Stimulated activated CD8-positive, alpha-beta memory T cell treated with anti-CD3 and anti-CD28 coated beads, Interleukin-4, amount 100 ng/mL, for 4 hours (primary cell): ENCODE measurements at places on chromosomes 3 and 15.

- peak; percentile 61 for DNase-seq
These were observed 5.8 kb upstream of the TATDN2 start for GRCh38 chr3:10242182-10243065.

GRCh38 chr3:196918968-196919367, 23.4 kb downstream of the NCBP2 start:
- no peak for DNase-seq

DNA sequence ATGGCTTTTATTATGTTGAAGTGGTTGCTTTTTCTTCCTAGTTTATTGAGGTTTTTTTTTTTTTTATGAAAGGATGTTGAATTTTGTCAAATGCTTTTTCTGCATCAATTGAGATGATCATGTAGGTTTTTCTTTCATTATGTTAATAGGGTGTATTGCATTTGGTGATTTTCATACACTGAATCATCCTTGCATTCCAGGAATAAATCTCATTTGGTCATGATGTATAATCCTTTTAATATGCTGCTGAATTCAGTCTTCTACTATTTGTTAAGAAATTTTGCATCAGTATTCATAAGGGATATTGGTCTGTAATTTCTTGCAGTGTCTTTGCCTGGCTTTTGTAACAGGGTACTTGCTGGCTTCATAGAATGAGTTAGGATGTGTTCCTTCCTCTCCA, 11.5 kb upstream of the CLRN1 start:
- no peak for DNase-seq

- DNase-seq, result no peak
These were observed 25.2 kb downstream of the NOX5 start for GRCh38 chr15:69039516-69040225.

- DNase-seq, result no peak
These were observed 22.5 kb downstream of the POPDC2 start for GRCh38 chr3:119637679-119638477.

GRCh38 chr15:90660195-90660998, 56.7 kb upstream of the BLM start:
- DNase-seq, result peak; percentile 43

- no peak for DNase-seq
These were observed 455 bp upstream of the TRPM1 start for GRCh38 chr15:31102039-31102321.

- no peak for DNase-seq
These were observed 67.6 kb downstream of the EFCAB12 start for GRCh38 chr3:129360705-129361460.

DNA sequence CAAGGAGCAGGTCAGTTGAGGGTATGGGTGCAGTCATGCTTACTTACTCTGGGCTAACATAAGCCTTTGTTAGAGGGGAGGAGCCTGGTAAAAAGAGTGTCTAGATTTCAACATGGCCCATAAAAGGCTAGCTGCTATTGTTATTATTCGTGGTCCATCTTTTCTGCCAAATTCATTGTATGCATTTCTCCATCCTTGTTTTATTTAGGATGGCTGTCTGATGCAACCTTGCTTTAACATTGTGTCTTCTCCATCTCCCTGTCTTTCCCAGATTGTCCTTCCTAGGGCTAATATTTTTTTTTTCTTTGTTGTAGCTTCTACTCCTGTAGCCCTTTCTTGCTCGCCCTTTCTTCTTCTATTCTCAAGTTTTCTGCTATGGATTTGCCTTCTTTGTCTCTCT, 12.6 kb downstream of the RBMS3 start:
- no peak for DNase-seq

GRCh38 chr3:46440531-46441294, 24.0 kb downstream of the LTF start:
- no peak for DNase-seq

DNA sequence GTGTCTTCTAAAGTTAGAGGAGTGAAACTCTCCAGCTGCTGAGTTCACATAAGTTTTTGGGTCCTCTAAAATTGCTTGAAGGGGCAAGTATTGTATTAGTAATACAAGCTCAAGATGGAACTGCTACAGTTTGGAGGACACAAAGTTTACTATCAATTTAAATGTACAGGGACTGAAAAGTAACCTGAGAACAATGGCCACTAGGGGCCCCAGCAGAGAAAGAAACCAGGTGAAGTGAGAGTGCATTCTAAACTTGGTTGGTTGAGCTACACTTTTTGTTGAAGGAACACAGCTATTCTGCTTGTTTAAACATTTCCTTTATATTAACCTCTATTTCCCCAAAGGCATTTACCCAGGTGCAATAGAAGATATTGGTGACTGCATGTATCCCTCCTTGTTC, 755.5 kb downstream of the GBE1 start:
- DNase-seq, result no peak

DNA sequence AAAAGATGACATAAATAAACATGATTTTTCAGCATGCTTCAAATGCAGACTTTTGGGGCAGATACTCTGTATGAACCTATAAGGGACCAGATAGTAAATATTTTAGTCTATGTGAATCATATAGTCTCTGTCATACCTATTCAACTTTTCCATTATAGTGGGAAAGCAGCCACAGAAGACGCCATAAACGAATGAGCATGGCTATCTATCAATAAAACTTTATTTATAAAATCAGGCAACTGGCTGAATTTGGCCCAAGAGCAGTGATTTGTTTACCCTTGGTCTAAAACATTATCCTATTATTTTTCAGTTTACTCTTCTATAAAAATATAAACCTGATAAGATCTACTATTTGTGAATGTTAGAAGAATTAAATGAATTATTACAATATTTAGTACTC, 25.9 kb upstream of the VEPH1 start:
- DNase-seq, result no peak

- no peak for DNase-seq
These were observed 341.2 kb upstream of the C2CD4B start for GRCh38 chr15:62506217-62506805.

DNA sequence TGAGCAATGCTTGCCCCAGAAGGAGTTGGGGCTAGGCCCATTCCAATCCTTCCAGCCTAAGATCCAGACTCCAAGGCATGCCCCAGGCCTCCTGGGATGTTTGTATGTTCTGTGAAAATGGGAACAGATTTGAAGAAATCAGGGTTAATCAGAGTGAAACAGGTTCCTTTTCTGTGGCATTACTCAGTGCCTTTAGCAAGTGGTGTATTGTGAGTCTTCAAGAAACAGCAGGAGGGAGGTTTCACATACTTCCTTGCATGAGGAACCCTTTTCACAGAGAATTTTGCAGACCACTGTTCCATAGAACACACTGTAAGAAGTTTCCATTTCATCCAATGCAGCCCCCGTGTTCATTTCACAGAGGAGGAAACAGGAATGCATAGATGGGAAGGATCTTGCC, 8.4 kb upstream of the CDC25A start:
- DNase-seq, result no peak

GRCh38 chr15:96336596-96337364, 6.3 kb downstream of the NR2F2 start:
- DNase-seq, result no peak

GRCh38 chr3:119221779-119222320, 18.8 kb downstream of the B4GALT4 start:
- no peak for DNase-seq

DNA sequence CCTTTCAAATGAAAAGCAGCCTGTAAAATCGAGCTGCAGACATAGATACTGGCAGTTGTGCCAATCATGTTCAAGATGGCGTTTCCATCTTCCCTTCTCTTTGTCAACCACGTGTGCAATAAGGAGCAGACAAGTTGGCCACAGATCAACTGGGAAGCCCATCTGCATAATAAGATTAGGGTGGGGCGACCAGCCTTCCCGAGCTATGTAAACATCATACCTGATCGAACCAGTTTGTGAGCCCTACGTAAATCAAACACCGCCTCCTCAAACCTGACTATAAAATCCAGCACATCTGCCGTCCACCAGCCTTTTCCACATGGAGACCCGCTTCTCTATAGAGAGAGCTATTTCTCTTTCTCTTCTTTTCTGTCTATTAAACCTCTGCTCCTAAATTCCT, 37.2 kb downstream of the TRIM42 start:
- DNase-seq, result no peak

- DNase-seq, result no peak
These were observed 268.0 kb downstream of the LPP start for GRCh38 chr3:188421836-188422540.

- DNase-seq, result no peak
These were observed 124.3 kb upstream of the LSAMP start for GRCh38 chr3:116569611-116570010.

GRCh38 chr15:33994005-33994615, 25.8 kb downstream of the CHRM5 start:
- DNase-seq, result no peak

- DNase-seq, result no peak
These were observed 863.2 kb downstream of the GBE1 start for GRCh38 chr3:80898211-80898610.

GRCh38 chr3:47870156-47870555, 67.2 kb downstream of the DHX30 start:
- DNase-seq, result no peak

DNA sequence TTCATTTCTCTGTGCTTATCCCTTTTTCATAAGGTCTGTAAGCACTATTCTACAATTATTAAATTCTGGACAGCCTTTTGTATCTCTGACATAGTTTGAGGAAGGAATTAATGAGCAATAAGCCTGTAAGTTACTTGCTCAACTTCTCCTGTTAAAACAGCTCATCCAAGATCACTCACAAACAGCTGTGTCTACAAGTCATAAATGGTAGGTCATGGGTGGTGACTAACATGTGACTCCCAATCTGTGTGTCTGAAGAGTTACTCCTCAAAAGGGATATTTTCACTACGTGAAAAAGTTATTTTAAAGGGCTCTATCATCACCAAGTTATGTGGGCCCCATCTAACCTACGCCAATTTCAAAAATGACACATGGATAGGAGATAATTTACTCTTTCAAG, 145.2 kb upstream of the CBLB start:
- no peak for DNase-seq

DNA sequence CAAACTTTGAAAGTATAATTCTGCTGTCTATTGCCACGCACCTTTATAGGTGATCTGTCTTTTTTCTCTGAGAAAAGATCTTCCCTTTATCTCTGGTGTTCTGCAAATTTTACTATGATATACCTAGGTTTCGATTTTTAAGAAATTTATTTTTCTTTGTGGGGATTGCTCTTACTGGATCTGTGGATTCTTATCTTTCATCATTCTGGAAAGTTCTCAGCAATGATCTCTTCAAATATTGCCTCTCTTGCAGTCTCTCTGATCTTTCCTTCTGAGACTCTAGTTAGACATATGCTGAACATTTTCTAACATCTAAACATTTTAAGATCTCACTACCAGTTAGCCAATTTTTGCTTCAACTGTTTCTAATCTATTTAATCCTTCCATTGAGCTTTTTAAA, 47.0 kb upstream of the ATOSA start:
- no peak for DNase-seq

DNA sequence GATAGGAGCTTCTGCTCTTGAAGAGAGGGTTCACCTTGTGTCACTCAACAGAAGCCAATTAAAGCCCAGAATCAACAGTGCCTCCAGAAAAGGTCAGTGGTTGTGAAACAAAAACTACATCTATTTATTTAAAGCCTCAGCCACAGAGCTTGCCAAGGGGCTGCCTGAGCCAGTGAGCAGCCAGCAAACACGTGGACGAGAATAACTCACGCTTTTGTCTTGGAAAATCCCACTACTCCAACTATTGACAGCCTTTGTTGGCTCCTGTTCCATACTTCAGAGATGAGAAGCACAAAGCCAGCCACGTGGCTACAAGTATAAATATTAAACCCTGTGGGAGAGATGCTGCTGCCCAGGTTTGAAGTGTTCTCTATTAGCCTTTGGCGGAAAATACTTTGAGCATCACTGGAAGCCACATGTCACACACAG, 10.3 kb downstream of the GPR156 start:
- no peak for DNase-seq

GRCh38 chr3:171428321-171428787, 31.9 kb downstream of the TNIK start:
- no peak for DNase-seq

GRCh38 chr3:156787926-156788663, 38.1 kb upstream of the LEKR1 start:
- DNase-seq, result no peak

GRCh38 chr3:131329774-131330173, 51.8 kb upstream of the NUDT16 start:
- no peak for DNase-seq

DNA sequence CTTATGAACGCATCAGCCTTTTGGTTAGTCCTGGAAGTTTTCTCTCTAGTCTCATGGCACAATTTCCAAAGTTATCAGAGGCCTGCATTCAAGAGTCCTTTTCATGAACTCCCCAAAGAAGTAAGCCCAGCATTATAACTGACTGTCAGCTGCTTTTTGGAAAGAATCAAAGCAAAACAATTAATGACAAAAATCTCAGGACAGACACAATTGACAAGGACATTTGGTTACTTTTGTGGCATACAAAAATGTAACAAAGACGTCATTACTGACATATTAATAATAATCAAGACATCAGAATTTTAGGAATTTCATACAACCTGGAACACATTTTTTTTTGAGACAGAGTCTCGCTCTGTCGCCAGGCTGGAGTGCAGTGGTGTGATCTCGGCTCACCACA, 21.2 kb downstream of the KATNBL1 start:
- no peak for DNase-seq

- DNase-seq, result no peak
These were observed 676.0 kb downstream of the GRM7 start for GRCh38 chr3:7536921-7537320.

DNA sequence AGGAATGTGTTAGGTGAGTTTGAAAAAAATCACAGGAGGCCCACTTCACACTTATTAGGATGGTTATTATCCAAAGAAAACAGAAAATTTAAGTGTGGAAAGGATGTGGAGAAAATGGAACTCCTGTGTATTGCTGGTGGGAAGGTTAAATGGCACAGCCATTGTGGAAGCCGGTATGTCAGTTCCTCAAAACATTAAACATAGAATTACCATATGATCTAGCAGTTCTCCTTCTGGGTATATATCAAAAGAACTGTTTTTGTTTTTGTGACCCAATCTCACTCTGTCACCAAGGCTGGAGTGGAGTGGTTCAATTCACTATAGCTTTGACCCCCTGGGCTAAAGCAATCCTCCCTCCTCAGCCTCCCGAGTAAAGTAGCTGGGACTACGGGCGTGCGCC, 10.4 kb upstream of the ZFYVE19 start:
- no peak for DNase-seq

- no peak for DNase-seq
These were observed 4.6 kb upstream of the TPRG1 start for GRCh38 chr3:189167027-189167766.

- no peak for DNase-seq
These were observed 23.6 kb upstream of the BCL2A1 start for GRCh38 chr15:79994615-79995014.

- no peak for DNase-seq
These were observed 410.3 kb downstream of the AGBL1 start for GRCh38 chr15:86489981-86490380.

- DNase-seq, result no peak
These were observed 60.7 kb downstream of the ZBTB20 start for GRCh38 chr3:115086344-115086743.

- no peak for DNase-seq
These were observed 553.8 kb downstream of the MAGI1 start for GRCh38 chr3:65484964-65485363.

- no peak for DNase-seq
These were observed 457.6 kb downstream of the PDCD6IP start for GRCh38 chr3:34256021-34256420.
